Activated naive CD4-positive, alpha-beta T cell treated with anti-CD3 and anti-CD28 coated beads for 36 hours (primary cell): ENCODE measurements at places on chromosomes 7 and 10. TPM values are rescaled to one million over a fixed set of nuclear protein-coding genes. Genes with fewer than 3 reads are reported as not detected.
A peak's percentile ranks its signal among the peaks of the same experiment; 100 is the strongest.

- no peak overlapping the region for H3K4me3 ChIP-seq
- H3K27ac ChIP-seq: no peak overlapping the region
- no peaks in the 10 kb centered on the region for H3K36me3 ChIP-seq
Measured at GRCh38 chr10:117530791-117531190, 11.8 kb upstream of the EMX2 start.

GRCh38 chr7:157139111-157139809 lies 534 bp downstream of the UBE3C start:
- peaks cover 45% of the 10 kb centered on the region for H3K4me1 ChIP-seq
- H3K4me3 ChIP-seq: peak overlapping the region; percentile 84
- H3K27me3 ChIP-seq: no peaks in the 10 kb centered on the region
- DNase-seq: peak; percentile 59
- peaks cover 39% of the 10 kb centered on the region for H3K36me3 ChIP-seq

DNA sequence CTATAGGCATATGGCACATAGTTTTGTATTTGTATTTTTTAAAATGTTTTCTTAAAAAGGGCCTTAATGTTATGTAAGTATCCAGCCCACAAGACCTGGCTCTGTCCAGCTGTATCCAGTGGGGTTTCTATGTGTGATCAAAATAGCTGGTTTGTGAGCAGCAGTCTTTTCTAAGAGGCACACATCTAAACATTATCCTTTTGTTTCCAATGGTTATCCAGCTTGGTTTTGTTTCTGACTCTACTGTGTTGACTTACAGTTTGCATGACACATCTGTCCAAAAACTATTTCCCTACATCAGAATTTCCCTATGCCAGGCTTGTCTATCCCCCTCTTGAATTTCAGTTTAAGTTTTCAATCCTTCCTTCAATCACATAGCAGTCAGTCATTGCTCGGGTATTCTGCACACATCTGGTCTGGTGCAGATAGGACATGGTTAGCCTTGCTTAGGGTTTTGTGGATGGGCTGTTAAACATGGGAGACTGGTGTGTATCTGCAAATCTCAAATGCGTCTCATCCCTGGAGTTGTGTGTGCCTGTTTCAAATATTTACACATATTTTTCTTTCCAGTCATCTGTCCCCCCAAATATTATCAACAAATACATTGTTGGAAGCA lies 104.2 kb downstream of the SAMD9 start:
- DNase-seq: no peak
- H3K4me3 ChIP-seq: no peak overlapping the region
- no peaks in the 10 kb centered on the region for H3K36me3 ChIP-seq
- H3K27ac ChIP-seq: no peak overlapping the region
- peaks cover 13% of the 10 kb centered on the region for H3K27me3 ChIP-seq
- H3K4me1 ChIP-seq: peaks cover 15% of the 10 kb centered on the region

DNA sequence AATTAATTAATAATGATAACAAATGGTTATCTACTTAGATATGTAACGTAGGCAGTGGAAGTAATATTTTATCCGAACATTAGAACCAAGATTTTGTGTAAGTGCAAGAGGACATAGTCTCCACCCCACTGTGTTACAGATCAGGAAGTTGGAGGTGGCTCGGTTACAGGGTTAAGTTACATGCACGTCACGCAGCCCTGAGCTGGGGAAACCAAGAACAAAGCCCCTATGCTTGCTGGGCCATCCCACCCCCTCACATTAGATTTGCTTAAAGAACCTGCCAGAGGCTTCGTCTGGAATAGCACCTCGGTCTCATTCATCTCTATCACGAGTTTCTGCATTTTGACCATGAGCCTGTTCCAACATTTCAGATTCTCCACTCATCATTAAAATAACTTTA lies 214.1 kb downstream of the ADARB2 start:
- no peak overlapping the region for H3K27ac ChIP-seq
- H3K4me1 ChIP-seq: no peaks in the 10 kb centered on the region
- H3K27me3 ChIP-seq: peaks cover 4% of the 10 kb centered on the region
- H3K36me3 ChIP-seq: no peaks in the 10 kb centered on the region

GRCh38 chr10:3382092-3382491 lies 209.5 kb upstream of the PITRM1 start:
- DNase-seq: no peak
- no peaks in the 10 kb centered on the region for H3K4me1 ChIP-seq
- peaks cover 7% of the 10 kb centered on the region for H3K27me3 ChIP-seq
- H3K36me3 ChIP-seq: peaks cover 4% of the 10 kb centered on the region
- H3K27ac ChIP-seq: no peak overlapping the region

DNA sequence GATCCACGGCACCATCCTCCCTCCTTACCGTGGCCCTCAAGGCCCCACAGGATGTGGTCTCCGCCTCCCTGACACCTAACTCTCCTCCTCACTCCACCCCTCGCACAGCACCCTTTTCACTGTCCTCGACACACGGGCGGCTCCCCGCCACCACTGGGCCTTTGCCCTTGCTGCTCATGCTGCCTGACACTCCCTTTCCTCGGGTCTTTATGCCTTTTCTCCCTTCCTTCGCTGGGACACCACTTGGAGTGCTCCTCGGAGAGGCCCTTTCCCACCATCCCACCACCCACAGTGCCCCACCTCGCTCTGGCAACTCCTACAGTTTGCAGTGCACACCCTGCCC lies 7.9 kb upstream of the INMT start:
- DNase-seq: no peak
- H3K4me1 ChIP-seq: peaks cover 10% of the 10 kb centered on the region
- no peak overlapping the region for H3K4me3 ChIP-seq
- no peaks in the 10 kb centered on the region for H3K36me3 ChIP-seq
- no peaks in the 10 kb centered on the region for H3K27me3 ChIP-seq
- H3K27ac ChIP-seq: no peak overlapping the region

DNA sequence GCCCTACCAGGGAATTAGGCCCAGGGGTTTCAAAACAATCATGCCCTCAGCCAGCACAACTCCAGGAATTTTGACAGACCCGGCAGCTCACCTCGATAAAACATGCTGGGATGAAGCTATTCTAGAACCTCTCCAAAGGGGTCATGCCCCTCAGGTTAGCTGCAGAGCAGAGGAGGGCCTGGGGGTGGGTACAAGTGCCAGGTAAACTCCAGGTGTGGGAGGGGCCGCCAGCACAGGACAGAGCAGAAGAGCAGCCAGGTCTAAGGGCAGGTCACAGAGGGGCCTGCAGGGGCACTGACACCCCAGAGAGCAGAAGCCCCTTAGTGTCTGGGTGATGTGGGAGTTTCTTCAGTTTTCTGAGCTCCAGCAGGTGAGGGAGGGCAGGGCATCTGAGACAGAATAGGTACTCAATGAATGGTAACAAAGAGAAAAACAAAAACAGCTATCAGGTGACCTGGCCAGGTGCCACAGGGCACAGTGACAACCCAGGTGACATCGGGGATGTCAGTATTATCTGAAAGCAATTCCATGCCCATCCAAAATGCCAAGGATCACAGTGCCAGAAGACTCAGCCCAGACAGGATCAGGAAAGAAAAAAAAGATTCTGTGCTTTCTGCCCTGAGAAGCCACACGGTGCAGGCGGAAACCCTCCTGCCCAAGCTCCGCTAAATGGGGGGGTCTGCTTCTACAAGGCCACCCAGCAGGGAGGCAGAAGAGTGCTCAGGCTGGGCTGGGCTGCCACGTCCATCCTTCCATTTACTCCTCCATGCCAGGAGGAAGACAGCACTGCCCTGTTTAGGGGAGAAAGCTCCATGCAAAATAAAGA lies 104.5 kb downstream of the TNS3 start:
- no peak for DNase-seq

DNA sequence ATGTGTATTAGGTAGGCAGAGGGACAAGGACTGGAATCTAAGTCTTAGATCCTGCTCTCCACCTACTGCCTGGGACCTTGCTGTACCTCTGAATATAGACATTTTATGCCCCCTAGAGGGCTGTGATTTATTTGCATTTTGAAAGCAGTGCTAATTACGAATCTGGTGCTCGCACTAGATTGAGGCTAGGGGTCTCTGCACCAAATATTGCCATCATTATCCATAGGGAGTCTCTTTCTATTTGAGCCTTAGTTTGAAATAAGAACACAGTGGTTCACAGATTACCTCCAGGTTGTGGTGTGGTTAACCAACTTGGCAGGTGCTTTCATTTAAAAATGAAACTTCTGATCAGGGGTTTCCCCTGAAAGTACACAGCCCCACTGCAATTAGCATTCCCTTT lies 41.8 kb downstream of the CNNM1 start:
- no peak overlapping the region for H3K27ac ChIP-seq
- H3K4me3 ChIP-seq: no peak overlapping the region
- peaks cover 35% of the 10 kb centered on the region for H3K27me3 ChIP-seq
- peak; percentile 29 for DNase-seq
- H3K36me3 ChIP-seq: no peaks in the 10 kb centered on the region

- no peaks in the 10 kb centered on the region for H3K36me3 ChIP-seq
- H3K27me3 ChIP-seq: peaks cover 50% of the 10 kb centered on the region
- DNase-seq: no peak
- H3K4me3 ChIP-seq: peak overlapping the region; percentile 24
- H3K4me1 ChIP-seq: peaks cover 29% of the 10 kb centered on the region
- no peak overlapping the region for H3K27ac ChIP-seq
Measured at GRCh38 chr7:45921381-45921698, 268 bp upstream of the IGFBP3 start.

- no peak overlapping the region for H3K4me3 ChIP-seq
- peaks cover 1% of the 10 kb centered on the region for H3K36me3 ChIP-seq
- H3K4me1 ChIP-seq: no peaks in the 10 kb centered on the region
- no peaks in the 10 kb centered on the region for H3K27me3 ChIP-seq
- no peak overlapping the region for H3K27ac ChIP-seq
Measured at GRCh38 chr10:89625041-89625765, 19.8 kb downstream of the PANK1 start.

DNA sequence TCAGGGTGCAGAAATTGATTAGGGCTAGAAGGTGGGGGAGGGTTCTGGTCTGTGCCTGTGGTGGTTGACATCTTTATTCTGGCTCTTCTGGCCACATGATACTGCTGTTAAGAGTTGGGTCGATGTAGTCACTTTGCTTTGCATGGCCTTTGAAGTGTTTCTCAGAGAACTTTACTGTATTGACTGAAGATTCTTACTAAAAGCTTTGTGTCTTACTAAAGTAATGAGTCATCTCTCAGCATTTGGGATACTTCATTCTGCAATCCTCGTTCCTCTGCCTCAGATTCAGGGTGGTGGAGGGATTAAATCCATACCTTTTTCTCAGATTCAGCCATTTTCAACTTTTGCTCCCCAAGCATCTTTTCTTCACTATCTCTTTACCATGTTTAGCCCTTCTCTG lies 38.6 kb downstream of the STEAP4 start:
- DNase-seq: no peak
- H3K4me3 ChIP-seq: no peak overlapping the region
- no peaks in the 10 kb centered on the region for H3K4me1 ChIP-seq
- H3K36me3 ChIP-seq: no peaks in the 10 kb centered on the region
- H3K27ac ChIP-seq: no peak overlapping the region

DNA sequence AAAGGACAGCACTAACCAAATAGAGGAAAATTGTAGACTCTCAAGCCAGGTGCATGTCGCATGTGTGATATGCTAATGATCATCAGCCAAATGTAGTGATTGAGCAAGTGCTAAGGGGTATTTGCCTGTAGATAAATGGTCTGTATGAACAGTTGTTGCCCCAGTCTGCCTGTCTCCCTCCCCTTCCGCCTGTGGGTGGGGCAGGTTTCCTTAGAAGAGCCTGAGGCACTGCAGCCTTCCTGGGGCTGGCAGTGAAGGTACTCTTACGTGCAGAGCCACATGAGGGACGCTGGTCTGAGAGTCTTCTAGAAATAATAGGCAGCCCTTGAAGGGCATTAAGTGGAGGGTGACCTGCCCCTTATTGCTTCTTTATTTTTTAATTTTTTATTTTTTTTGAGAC lies 152.1 kb downstream of the SNX10 start:
- H3K27me3 ChIP-seq: peaks cover 5% of the 10 kb centered on the region
- H3K4me1 ChIP-seq: no peaks in the 10 kb centered on the region
- H3K36me3 ChIP-seq: no peaks in the 10 kb centered on the region
- H3K4me3 ChIP-seq: no peak overlapping the region
- H3K27ac ChIP-seq: no peak overlapping the region
- no peak for DNase-seq

GRCh38 chr7:149748076-149748874 lies 25.1 kb downstream of the ZNF467 start:
- H3K4me3 ChIP-seq: no peak overlapping the region
- H3K36me3 ChIP-seq: no peaks in the 10 kb centered on the region
- no peaks in the 10 kb centered on the region for H3K4me1 ChIP-seq
- no peak for DNase-seq
- no peaks in the 10 kb centered on the region for H3K27me3 ChIP-seq

GRCh38 chr7:54880326-54880989 lies 121.4 kb upstream of the SEC61G start:
- no peak for DNase-seq
- H3K36me3 ChIP-seq: no peaks in the 10 kb centered on the region
- H3K4me1 ChIP-seq: no peaks in the 10 kb centered on the region
- H3K27ac ChIP-seq: no peak overlapping the region
- H3K4me3 ChIP-seq: no peak overlapping the region

- peaks cover 29% of the 10 kb centered on the region for H3K4me1 ChIP-seq
- no peaks in the 10 kb centered on the region for H3K27me3 ChIP-seq
- peak; percentile 53 for DNase-seq
- H3K27ac ChIP-seq: peak overlapping the region; percentile 79
- H3K36me3 ChIP-seq: peaks cover 36% of the 10 kb centered on the region
Measured at GRCh38 chr7:130649004-130649790, 19.4 kb downstream of the COPG2 start.

- DNase-seq: no peak
- peaks cover 5% of the 10 kb centered on the region for H3K36me3 ChIP-seq
- no peaks in the 10 kb centered on the region for H3K27me3 ChIP-seq
- H3K27ac ChIP-seq: no peak overlapping the region
- H3K4me1 ChIP-seq: peaks cover 22% of the 10 kb centered on the region
Measured at GRCh38 chr7:77837966-77838365, 39.4 kb downstream of the PHTF2 start.

The FBXL13 gene
- 0.54 TPM for total RNA-seq

The ZNF503 gene
- 0.21 TPM for total RNA-seq

The NPY gene
- total RNA-seq: not detected

The AQP1 gene
- 0.25 TPM for total RNA-seq

The ZNF722 gene
- total RNA-seq: not detected

The MNX1 gene
- total RNA-seq: not detected

The PNLIPRP1 gene
- total RNA-seq: not detected

The PRLHR gene
- total RNA-seq: not detected

The OR6B1 gene
- total RNA-seq: not detected

The CREB5 gene
- total RNA-seq: 0.30 TPM

The GIMAP5 gene
- total RNA-seq: 32.3 TPM

The CFAP58 gene
- 0.86 TPM for total RNA-seq
